HTR-8/SVneo (cell line): ENCODE measurements at places on chromosomes 2 and 18.

DNA sequence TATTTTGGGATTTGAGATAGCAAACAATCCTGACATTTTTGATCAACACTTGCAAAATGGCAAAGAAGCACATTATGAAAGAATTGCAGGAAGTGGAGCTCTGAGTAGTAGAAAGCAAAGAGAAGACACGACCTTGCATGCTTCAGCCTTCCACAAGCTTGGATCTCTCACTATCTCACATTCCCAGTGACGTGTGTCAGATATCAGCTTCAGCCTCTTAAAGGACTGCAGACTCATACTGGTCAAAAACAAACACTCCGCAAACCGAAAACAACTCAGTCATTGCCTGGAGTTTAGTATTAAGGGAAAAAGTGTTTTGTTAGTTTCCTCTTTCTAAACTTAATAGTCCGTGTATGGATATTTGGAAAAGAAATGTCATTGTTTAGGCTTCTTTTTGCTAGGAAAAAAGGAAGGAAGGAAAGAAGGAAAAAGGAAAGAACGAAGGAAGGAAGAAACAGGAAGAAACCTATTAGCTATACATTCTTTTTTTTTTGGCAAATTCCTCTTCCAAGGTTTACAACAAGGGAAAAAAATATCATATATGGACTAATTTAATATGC, 32.6 kb upstream of the SLC40A1 start:
- DNase-seq: peak; percentile 60

- no peak for DNase-seq
These were observed 348.9 kb upstream of the RAB12 start for GRCh38 chr18:8260319-8260718.

GRCh38 chr2:28325567-28326468, 66.8 kb upstream of the FOSL2 start:
- no peak for DNase-seq

DNA sequence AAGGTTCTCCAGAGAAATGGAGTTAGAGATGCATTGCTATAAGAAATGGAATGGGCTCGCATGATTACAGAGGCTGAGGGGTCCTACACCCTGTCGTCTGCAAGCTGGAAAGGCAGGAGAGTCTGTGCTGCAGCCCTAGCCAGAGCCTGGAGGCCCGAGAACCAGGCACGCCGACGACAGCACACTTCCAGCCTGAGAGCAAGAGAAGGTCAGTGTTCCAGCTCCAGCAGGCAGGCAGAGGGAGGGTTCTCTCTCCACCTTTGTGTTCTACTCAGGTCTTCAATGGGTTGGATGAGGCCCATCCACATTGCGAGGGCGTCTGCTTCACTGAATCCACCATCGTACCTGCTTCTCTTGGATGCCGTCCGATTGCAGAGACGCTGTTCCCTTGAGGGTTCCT, 177.6 kb upstream of the HDAC4 start:
- no peak for DNase-seq

GRCh38 chr2:95056044-95056443, 30.5 kb downstream of the MAL start:
- DNase-seq: no peak

DNA sequence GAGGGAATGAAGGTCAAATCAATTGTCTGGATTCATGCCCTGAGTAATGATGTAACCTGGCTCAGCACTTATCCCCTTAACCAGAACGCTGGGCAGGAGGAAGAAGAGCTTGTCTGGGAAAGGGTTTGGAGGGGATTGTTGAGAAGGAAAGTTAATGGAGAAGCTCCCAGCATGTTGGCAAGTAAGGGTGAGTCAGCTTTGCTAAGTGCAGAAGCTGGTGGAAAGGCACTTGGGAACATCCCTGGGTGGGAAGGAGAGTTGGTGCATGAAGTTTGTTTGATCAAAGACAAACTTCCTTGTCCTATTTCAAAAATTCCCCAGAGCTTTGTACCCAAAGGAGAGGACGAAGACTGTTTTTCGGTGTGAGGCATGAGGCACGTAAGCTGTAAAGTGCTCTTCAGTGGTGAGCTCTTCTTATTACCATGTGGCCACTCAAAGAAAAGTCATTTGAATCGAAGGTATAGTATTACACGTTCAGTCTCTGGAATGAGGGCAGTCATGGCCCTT, 17.6 kb upstream of the DAW1 start:
- DNase-seq: no peak

DNA sequence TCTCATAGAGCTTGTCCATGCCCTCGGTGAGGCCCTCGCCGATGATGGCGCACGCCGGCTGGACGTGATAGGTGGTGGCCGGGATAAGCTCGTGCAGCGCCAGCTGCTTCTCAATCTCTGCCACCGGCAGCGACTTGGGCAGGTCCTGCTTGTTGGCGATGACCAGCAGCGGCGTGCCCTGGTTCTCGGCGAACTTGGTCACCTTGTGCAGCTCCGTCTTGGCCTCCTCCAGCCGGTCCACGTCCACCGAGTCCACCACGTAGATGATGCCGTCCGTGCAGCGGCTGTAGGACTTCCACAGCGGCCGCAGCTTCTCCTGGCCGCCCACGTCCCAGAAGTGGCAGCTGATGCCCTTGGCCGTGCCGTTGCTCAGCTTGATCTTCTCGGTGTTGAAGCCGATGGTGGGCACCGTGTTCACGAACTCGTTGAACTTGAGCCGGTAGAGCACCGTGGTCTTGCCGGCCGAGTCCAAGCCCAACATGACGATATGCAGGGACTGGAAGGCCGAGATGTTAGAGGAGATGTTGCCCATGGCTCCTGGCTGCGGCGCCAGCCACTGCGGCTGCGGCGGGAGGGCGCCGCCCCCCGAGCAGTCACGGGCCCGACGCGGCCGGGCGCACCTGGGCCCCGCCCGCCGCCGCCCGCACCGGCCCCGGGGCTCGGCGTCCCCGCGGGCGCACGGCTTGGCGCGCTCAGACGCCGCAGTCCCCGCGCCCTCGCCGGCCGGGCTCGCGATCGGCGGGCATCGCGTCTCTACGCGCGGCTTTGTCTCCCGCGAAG, 636 bp downstream of the ARL4C start:
- no peak for DNase-seq

DNA sequence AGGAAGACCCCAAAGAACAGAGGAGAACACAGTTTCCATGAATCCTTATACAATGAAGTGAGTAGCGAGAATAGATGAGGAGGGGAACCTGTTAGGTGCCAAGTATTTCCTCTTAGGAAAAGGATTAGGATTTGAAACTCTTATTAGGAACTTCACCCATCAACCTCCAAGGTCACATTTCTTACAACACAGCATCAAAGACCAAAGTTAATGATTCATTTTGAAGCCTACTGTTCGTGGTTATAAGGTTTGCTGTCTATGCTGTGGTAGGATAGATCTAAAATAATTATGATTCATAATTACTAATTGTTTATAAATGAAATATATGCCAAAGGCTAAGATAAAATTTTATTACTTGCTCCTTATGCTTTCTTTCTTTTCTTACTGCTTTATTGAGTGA, 6.1 kb downstream of the CFAP221 start:
- DNase-seq: no peak

GRCh38 chr18:63963615-63964256, 6.1 kb upstream of the SERPINB8 start:
- peak; percentile 17 for DNase-seq

GRCh38 chr2:24076849-24077534, 866 bp upstream of the SF3B6 start:
- DNase-seq: no peak

DNA sequence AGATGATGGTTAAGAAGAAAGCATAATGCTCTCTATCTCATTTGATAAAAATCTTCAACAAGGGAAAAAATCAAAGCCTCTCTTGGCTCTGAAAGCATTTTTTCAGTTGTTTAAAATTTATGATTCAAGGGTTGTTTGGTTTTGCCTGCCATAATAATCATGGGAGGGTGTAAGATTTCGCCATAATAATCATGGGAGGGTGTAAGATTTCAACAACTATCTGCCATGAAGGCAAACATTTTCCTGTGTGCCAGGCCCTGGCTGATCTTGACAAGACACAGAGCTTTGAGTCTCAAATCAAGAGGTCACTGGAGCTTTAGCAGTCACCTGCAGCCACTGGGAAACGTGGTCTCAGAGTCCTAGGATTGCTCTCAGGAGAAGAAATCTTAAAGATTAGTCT, 175.1 kb upstream of the PIEZO2 start:
- DNase-seq: no peak

DNA sequence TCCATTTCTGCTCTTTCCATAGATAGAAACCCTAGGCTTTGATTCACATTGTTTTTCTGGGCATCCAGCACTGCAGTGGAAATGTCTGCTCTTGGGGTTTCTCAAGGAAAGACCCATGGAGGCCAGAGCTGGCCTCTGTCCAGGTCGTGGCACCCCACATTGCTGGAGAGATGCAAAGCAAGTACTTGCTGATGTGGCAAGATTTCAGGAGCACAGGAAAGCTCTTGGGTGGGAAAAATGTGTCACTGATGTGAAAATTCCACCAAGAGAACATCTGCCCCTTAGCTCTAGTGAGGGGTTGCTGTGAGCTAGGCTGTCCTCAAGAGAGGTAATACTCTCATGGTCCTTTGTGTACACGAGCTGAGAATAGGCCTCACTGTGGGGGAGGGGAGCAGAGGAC, 156.1 kb upstream of the SIX3 start:
- DNase-seq: no peak

DNA sequence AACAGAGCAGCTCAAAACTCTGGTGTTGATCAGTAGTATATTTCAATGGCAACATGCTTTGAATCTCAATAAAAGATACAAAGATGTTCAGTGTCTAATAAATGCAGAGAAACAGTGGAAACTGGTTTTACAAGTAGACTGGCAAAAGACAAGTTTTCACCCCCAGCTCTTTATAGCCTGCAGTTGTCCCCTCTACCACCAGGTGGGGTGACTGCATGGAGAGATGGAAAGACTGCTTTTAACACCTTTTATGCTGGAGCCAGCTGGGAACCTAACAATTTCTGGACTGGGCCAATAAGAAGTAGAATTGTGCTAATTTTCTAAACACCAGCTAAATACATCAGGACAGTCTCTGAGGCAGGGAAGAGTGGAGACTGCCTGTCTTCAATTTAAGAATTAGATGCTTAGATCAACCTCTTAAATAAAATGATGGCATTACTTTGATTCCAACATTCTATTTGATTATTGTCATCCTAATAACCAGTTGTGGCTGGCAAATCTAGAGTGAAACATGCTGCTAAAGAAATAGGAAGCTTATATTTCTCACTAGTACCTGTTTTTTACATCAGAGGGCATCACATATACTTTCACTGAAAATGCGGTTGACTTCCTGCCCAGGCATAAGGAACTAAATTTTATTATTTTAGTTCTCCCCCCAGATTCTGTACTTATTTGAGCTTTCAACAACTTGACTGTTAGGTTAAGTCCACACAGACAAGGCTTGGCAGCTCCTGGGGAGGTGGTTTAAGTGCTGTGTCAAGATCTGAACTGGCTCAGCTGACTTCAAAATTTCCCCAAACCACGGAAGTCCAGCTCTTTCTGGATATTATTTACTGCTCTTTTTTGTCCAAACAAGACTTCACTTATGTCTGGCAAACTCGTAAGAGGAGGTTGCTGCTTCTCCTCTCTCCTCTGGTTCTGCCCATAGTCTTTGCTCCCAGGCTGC, 140.5 kb downstream of the TPGS2 start:
- peak; percentile 21 for DNase-seq

DNA sequence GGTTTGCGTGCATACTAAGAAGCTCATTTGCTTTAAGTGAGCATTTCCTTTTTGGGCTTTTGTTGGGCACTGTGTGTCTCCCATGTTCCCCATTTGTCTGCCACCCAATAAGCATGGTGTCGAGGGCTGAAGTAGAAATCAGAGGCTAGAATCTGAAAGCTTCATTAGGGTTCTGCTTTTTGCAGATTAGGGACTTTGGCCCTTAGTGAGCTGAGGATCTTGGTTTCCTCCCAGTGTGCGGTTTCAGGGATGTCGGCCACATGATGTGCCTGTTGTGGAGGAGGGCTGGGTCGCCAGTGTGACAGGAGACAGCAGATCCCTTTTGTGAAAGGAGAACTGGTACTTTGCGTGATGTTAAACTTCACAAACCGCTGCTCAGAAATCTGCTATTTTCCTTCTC, 41.1 kb downstream of the PLEKHB2 start:
- no peak for DNase-seq

DNA sequence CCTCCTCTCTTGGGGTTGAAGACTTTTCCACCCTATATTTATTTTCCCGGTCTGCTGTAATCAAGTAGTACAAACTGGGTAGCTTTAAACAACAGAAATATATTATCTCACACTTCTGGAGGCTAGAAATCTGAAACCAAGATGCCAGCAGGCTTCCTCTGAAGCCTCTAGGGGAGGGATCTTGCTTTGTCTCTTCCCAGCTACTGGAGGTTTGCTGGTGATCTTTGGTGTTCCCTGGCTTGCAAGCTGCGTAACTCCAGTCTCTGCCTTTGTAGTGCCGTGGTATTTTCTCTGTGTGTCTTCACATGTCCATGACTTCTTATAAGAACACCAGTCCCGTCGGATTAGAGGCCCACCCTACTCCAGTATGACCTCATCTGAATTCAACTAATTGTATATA, 44.4 kb downstream of the MYO3B start:
- no peak for DNase-seq

DNA sequence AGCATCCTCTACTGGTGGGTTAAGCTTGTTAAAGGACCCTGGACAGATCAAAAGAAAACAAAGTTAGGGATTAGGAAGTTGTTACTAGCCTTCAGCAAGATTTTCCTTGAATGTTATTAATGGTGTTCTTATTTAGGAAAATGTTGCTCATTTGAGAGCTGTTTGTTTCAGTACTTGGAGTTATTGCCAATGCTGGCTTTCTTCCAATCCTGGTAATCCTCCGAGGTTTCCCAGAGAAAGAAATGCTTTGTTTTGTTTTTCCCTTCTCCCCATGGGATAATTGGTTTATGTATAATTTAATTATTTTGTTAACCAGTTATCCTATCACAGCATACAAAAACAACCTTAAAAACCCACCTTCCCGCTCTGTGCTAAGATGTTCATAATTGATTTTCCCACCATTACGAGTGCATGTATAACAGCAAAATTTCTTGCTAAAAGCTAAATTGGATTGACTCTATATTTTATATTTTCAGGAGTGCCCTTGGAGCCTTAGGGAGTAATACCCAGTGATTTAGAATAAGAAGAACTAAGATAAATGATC, 79.8 kb downstream of the MGAT5 start:
- DNase-seq: no peak

DNA sequence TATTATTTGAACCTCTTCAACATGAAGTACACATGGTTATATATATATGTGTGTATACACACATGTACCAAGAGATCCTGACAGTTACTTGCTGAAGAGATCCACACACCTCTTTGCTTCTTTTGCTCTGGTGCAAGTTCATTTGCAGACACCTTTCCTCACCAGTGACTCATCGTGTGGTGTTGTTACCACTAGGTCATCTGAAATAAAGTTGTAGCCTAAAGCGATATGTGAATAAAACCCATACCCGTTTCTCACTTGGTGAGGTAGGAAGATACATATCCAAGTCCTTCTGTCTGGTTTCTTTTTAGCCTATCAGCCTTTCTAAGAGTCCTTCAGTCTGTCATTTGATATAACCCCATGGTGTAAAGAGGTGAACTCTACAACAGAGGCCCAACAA, 379.4 kb upstream of the RAB12 start:
- DNase-seq: no peak

DNA sequence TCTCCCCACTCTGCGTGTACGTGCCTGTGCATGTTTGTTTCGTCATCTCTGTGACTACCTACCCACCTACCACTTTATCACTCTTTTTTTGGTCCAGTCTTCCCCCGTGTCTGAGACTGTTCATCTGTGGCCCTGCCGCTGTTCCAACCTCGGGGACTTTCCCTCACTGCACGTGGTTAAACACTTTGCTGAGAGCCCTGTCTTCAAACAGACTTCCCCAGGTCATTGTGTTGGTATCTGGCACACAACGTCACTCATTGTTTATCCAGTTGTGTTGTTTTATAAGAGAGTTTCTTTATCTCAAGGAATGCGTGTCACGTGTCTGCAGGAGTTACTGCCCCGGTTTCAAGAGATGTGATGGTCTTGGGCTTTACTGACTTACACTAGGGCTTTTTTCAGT, 262.0 kb upstream of the RASGRP3 start:
- DNase-seq: no peak
